Pulmonary artery endothelial cell (primary cell): ENCODE measurements at places on chromosomes 5 and 9. TPM values are rescaled to one million over a fixed set of nuclear protein-coding genes. Genes with fewer than 3 reads are reported as not detected.

- no peak for DNase-seq
Observed at GRCh38 chr5:62977661-62978060, 399.0 kb downstream of the LRRC70 start.

GRCh38 chr5:54902791-54903473, 82.5 kb downstream of the ESM1 start:
- DNase-seq: no peak

GRCh38 chr5:61748121-61748520, 416.1 kb downstream of the ZSWIM6 start:
- no peak for DNase-seq

DNA sequence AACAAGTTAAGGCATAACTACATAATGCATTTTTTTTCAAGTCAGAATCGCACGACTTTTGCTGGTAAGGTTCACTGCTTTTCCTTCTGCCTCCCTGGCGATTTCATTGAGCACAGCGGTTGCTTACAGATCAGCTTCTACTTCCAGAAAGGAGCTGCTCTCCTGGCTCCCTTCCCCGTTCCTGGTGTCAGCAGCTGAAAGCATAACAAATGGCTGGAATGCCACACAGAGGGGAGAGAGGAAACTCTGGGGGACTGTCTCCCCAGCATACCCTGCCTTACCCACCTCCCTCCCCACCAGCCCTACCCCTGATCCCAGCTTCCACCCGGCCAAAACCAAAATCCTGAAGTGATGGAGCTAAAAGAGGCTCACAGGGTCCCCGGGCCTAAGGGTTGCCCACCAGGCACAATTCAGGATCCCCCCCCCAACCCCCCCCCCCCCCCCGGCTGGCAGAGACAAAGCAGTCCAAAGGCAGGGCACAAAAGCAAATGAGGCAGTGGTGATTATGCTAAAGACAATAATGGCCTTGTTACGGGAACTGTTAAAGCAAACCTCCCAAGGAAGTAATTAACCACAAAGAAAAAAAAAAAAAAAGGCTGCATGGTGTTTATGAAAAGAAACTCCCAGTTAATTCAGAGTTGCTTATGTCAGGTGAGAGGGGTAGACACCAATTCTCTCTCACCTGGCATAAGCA, 126.1 kb upstream of the WWC1 start:
- DNase-seq: no peak

DNA sequence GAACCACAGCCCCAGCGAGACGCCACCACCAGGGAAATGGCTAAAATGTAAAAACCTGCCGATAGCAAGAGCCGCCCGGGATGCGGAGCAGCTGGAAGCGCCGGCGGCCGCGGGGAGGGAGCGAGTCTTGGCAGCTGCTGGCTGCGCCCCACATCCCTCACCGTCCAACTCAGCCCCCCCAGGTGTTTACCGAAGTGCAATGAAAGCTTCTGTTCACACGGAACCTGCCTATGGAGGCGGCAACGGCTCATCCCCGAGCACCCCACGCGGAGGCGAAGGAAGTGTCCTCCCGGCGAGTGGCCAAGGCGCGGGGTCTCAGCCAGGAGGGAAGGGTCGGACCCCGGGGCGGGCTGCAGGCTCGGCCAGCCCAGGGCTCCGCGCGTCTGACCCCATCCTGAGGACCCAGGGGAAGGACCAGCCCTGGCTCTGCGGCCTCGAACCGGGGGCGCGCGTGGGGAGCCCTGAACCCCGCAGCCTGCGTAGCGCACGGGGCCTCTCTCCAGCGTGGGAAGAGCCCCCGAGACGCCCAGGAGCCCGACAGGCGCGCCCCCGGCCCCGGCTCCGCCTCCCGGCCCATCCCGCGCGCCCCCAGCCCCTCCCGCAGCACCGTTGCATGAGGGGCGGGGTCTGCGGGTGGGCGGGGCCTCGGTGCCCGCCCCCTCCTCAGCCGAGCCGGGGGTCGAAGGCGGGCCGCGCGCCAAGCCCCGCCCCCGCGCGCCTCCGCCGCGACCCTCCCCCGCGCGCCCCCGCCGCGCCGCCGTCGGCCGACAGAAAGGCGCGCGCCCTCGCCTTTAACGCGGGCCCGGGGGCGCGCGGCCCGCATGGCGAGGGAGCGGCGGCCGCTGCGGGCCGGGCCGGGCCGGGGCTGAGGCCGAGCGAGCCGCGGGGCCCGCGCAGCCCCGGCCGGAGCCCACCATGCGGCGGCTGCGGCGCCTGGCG, at the start of gene DIPK1B:
Gene DIPK1B, plus strand, starts transcription at position 822 of the 939 bp plus-strand sequence. Its CDS starts 94 bp downstream, at position 916.
- DNase-seq: no peak

DNA sequence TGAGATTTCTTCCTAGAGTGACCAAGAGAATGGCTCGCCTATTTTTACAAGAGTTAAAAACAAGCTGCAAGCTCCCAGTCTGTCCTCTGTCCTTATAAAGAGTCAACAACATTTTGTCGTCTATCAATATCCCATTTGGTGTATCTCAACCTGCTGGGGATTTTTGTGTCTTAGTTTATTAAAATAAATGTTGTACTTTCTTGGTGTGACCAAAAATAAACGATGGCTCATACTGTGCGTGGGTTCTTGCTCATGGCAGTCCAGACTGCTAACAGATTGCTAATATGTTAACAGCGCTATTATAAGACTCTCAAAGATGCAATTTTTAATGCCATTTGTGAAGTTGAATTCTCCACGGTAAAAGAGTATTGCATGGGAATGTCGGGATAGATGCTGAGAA, 569.9 kb downstream of the GABRG2 start:
- no peak for DNase-seq

GRCh38 chr9:80320480-80320879, 748.7 kb downstream of the TLE4 start:
- DNase-seq: no peak

- no peak for DNase-seq
Observed at GRCh38 chr9:120710110-120710981, 3.9 kb downstream of the MEGF9 start.

DNA sequence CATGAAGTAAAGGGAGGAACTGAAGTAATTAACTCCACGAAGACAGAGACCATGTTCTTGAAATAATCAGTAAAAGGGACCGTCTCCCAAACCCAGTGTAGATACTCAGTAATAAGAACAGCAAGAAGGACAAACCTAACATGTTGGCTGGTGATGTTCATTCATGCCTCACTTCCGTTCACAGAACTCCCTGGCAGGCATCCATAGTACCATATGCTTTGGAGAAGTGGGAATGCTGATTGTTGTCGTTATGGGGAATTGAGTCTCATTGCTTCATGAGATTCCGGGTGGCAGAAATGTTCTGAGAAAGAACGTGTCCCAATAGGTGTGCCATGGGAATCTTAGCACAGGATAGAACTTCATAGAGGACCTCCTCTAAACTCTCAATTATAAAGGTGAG, 452.3 kb downstream of the ZSWIM6 start:
- DNase-seq: no peak

- no peak for DNase-seq
Observed at GRCh38 chr5:79236362-79236969, 535 bp downstream of the JMY start.

DNA sequence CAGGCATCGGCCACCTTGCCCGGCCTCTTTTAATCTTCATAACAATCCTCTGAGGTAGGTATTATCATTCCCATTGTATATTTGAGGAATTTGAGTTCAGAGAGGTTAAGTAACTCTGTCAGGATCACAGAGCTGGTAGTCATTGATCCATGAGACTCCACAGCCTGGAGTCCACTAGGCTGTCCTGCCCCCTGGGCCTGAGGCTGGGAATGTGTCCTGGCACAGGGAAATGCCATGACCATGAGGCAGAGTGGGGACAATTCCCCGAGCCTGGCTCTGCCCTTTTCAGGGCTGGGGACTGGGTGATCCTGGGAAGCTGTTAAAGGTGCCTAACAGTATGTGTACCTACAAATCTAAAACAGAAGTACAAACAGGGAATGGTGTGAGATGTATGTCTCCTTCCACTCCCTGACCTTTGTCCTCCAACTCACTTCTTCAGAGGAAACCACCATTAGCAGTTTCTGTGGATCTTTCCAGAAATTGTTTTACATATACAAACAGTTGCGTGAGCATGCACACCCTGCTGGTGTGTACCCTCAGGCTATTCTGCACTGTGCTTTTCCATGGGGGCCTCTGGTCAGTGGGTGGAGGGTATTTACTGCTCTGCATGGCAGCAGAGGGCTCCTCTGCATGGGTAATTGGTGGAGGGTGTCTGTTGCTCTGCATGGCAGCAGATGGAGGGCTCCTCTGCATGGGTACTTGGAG, 53.8 kb downstream of the NDST1 start:
- no peak for DNase-seq

DNA sequence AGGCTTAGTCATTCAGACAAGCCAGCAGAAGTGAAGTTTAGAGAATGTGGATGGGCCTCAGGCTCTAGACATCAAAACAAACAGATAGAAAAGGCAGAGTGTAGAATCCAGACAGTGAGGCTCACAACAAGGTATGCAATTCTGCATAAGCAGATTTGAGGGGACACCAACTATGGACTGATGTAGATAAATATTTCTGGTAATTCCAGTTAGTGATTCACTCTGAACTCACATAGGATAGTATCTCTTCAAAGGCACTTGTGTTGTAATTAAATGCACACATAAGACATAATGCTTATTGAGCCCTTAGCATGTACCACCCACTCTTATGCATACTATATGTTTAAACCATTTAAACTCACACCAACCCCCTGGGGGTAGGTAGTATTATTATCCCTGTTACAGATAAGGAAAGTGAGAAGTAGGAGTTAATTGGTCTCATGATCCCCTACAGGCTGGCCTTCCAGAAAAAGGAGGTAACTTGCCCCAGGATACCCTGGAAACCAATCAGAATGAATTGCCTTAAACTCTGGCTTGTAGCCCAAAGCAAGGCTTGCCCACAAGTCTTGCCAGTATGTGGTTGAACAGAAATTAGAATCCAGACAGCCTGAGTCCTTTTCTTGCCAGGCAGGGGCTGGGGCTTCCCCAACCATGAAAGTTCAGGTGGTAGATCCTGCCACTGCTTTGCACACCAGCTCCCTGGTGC, 39.5 kb upstream of the HSPB3 start:
- DNase-seq: no peak

DNA sequence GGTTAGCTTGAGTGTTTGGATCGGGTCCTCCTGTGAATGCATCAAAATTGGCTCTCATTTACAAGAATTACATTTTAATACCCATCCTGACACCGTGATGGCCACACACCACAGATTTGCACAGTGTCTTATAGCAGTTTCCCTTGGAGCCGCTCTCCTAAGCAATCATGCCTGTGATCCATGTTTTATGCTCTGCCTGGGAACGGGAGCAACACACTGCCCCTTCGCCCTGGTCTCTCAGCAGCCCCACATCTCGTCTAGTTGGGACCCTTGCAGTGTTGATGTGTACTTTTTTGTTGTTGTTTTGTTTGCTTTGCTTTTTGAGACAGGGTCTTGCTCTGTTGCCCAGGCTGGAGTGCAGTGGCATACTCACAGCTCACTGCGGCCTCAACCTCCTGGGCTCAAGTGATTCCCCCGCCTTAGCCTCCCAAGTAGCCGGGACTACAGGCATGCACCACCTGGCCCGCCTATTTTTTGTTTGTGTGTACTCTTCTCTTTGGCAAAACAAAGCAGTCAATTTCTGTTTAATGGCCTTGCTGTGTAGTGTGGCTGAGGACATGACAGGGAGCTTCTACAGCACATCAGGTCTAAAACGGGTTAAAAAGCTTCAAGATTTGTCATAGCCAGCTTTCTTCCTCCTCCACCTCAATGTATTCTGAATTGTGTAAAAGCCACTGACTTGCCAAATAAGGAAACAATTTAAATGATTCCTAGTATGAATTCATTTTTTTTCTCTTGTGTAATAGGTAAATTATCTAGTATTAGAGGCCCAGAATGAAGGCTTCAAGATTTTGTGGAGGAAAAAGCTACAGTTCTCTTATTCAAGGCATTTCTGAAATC, 101.6 kb upstream of the TBCA start:
- DNase-seq: no peak

Gene LCNL1
- not detected in 2 replicates for total RNA-seq

Gene DMRTA1
- 0.20 and 0.35 TPM in 2 replicates for total RNA-seq

Gene LRRC70
- total RNA-seq: 22.2 and 37.8 TPM in 2 replicates
